NCI-H1930 (cell line): ENCODE measurements at places on chromosomes 4 and X.

GRCh38 chr4:24279911-24280375 is 304.4 kb downstream of the DHX15 start:
- DNase-seq = no peak

DNA sequence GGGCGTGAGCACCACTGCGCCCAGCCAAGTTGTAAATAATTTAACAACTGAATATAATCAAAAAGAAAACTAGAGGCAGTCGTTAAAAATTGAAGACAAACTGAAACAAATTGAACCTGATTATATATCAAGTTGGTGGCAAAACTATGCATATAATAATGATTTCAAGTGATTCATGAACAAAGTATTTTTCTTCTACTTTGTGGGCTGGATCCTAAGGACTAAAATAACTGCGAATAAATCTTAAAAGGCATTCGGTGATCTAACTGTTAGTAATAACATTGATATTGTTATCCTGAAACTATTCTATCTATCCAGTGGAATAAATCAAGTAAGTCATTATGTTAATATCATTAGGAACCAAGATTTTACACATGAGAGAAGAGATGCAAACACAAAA is 21.2 kb upstream of the USP9X start:
- no peak for DNase-seq

- DNase-seq = peak; percentile 88
These were observed 473 bp upstream of the CCNQ start for GRCh38 chrX:153599192-153600031.

- DNase-seq = no peak
These were observed 102.8 kb downstream of the GLUD2 start for GRCh38 chrX:121150217-121150616.

GRCh38 chrX:16892504-16893362 is 22.6 kb upstream of the RBBP7 start:
- peak; percentile 60 for DNase-seq

GRCh38 chrX:74138943-74139342 is 165.0 kb upstream of the ZCCHC13 start:
- DNase-seq = no peak

- no peak for DNase-seq
These were observed 875.3 kb downstream of the PCDH7 start for GRCh38 chr4:31595496-31595895.

- no peak for DNase-seq
These were observed 93.9 kb upstream of the CBR4 start for GRCh38 chr4:169103966-169104412.

DNA sequence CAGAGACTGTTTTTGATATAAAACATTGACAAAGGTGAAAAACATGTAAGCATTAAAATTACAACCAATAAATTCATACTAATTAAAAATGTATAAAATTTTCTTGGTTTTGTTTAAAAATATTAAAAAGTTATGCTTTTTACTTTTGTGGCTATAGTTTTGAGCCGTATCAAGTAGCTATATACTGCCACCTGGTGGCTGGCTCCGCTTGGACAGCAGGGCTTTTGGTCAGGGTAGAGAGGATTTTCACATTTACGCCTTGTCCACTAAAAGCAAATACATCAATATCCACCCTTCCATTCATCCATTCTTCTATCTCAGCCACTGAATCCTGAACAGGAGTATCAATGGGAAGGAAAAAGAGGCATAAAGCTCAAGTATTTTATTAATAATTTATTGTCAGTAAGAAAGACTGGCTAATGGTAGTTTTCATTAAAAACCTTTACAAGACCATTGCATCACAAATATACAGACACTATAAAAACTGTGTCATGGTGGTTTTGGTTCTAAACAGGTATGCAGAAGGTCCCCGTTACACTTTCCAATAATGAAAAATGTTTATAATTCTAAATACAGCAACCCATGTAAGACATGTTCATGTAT is 32.1 kb upstream of the MTNR1A start:
- no peak for DNase-seq

DNA sequence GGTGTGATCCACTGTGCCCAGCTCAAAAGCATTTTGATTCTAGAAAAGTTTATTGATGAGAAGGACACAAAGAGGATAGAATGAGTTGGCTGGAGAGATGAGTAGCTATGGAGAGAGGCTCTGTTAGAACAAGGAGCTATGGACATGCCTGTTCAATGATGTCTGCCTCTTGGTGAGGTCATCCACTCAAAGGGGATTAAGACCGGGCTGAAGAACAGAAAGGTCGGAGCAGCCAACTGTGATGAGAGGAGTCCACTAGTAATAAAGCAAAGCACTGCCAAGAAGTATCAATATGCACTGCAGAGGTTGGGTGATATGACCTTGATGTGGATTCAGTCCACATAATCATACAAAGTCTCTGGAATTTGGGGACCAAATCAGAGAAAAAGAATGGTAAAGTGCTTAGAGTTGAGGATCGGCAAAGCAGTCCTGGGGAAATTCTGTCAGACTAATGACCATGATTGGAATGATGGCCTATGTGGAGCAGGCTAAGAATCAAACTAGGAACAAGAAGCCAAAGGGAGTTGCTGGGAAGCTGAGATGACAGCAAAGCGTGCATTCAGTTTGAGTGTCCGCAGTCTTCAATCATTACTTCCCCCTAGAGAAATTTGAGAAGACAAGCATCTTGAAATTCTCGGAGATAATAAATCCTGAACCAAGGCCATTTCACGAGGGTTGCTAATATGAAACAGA is 55.7 kb upstream of the MMAA start:
- no peak for DNase-seq

DNA sequence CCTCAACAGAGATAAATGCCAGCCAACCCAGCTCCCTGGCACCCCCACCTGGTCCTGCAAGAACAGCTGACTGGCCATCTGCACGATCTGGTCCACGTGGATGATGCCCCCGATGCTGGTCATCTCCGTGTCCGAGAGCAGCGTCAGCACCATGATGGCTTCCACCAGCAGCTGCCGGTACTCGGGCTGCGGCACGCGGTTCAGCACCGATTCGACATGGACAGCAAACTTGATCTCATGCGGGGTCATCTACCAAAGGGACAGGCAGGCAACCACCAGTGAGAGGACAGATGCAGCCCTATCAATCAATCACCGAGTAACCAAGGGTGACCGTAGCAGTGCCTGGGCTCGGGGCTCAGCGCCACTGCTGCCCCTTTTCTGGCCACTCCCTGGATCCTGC is 89.8 kb downstream of the PHKA2 start:
- no peak for DNase-seq

- DNase-seq = no peak
These were observed 89.0 kb upstream of the SFRP2 start for GRCh38 chr4:153877898-153878297.

DNA sequence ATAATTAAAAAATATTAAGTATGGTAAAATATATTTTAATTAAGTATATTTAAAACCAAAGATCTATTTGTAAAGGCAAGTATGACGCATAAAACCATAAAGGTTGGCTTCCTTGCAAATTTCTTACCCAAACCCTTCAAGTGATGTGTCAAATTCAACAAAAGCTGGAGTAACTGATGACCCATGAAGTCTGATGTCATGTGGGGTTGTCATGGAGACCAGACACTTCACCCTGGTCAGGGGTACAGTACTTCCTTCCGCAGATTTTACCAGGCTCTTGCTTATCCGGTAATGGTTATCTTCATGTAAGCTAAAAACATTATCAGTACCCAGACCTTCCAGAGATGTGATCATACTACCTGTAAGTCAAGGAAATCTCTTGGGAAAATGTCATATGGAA is 170.1 kb downstream of the WDFY3 start:
- DNase-seq = no peak

DNA sequence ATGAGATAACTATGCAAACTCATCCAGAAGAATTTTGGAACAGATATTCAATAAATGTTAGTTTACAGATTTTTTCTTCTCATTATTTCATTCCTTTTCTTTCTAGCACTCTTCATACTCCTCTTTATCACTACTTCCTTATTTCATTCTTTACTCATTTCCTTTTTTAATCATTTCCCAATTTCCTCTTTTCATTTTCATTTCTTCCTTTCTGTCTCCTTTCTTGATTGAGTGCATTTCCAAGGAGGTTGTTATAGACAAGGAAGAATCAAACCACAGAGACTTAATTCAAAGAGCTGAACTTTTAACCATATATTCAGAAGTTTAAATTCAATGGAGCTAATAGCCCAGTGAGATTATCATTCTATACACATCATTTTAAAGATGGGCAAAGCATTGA is 600.7 kb downstream of the ARAP2 start:
- no peak for DNase-seq

- no peak for DNase-seq
These were observed 2.1 kb upstream of the DIAPH2 start for GRCh38 chrX:96682516-96682915.

- no peak for DNase-seq
These were observed 150.6 kb downstream of the GPC3 start for GRCh38 chrX:133834771-133835170.

DNA sequence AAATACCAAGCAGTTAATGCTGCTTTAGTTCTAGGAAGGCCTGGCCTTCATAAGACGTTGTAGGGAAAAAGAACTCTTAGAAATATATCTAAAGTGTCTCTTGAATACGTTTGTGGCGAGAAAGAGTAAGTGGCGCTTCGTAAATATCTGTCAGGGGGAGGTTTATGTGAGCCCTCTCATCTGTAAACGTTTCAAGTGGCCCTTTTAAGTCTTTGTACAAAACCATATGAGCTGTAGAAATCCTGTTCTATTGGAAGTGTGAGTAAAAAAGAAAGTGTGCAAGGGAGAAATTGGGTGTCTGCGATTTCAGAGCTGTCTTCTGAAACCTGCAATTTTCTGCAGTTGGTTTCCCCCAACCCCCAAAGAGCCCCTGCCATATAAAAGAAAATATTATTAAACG is 8.6 kb upstream of the INTU start:
- no peak for DNase-seq

GRCh38 chr4:38752941-38753806 is 29.6 kb downstream of the TLR10 start:
- peak; percentile 5 for DNase-seq

DNA sequence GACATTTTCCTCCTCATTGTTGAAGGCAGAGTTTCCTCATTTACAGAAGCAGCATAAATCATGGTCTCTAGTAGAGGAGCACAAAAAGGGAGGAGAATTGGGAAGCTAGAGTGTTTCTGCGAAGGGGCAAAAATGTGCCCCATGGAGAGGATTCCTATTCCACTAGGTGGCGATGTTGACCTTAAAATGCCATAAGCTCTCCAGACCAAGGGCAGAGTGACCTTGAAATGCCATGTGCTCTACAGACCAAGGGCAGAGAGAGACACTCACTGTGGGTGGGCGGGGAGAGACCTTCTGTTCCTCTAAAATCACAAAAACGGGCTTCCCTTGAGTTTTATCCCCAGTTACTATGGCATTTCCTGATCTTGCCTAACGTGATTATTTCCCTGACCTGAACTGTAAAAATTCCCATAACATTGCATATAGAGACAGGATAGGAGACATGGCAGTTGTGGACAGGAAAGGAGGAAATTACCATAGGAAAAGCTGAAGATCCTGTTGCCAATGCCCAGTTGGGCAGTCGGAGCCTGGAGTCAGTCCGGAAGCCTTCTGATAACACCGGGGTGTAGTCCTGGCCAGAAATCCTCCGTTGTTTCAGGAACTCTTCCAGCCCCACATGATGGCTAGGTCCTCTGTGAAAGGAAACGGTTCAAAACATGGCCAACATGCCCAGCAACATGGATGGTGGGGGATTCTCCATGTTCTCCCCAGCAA is 567.7 kb downstream of the MAGEB5 start:
- no peak for DNase-seq

- no peak for DNase-seq
These were observed 63.0 kb downstream of the CPZ start for GRCh38 chr4:8655411-8656184.

DNA sequence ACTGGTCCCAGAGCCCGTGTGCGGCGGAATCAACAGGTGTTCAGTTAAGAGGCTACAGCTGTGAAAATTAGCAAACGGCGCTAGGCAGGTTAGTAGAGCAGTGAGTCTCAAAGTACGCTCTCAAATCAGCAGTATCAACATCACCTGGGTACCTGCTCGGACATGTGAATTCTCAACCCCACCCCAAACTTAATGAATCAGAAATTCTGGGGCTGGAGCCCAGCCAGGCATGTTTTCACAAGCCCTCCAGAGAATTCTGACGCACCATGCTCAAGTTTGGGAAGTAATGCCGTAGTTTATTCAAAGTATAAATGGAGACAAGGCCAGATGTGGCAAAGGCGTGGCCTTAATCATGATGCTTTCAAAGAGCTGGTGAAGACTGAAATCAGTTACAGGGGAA is 58.2 kb upstream of the PTCHD1 start:
- DNase-seq = no peak

GRCh38 chrX:153921511-153922446 is 4.3 kb downstream of the ARHGAP4 start:
- DNase-seq = no peak

- no peak for DNase-seq
These were observed 64.8 kb downstream of the NCAPG start for GRCh38 chr4:17875402-17876070.

- DNase-seq = no peak
These were observed 69.2 kb upstream of the PLS3 start for GRCh38 chrX:115491766-115492165.

GRCh38 chr4:11182586-11183355 is 245.9 kb downstream of the HS3ST1 start:
- DNase-seq = no peak

DNA sequence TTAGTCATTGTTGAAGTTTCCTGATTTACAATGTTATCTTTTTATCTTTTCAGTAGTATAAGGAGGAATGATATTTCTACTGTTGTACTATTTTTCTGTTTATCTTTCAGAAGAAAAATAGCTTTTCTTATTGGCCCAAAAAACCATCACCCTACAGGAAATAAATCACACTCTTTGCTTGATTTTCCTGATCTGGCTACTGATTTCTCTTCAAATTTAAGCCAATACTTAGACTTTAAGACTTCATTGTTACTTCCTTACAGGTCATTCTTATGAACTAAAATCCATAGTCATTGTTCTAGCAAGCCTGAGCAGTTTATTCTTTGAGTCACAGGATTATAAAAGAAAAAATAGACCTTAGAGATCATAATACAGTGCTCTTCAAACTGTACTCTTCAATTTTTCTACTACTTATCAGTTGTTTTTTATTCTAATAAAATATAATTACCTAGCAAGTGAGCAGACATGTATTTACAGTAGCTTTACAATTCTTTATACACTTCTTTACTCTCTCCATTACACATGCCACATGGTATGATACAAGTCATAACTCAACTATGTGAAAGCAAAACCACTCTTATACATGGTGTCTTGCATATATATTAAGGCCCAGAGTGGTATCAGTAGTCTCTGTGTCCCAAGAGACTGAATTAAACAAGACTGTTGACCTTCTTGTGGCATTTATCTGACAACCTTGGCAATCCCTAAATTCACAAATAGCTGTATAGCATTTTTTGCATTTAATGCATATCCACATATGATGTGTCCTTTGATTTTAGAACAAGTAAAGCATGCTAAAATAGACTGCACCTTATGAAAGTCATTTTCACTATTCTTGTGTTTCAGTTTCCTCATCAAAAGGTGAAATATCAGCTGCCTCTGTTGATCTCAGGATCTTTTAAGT is 47.9 kb downstream of the TET2 start:
- DNase-seq = no peak

- DNase-seq = no peak
These were observed 399 bp downstream of the AIFM1 start for GRCh38 chrX:130165181-130165702.

GRCh38 chr4:128354205-128354821 is 66.7 kb upstream of the PGRMC2 start:
- no peak for DNase-seq

- DNase-seq = peak; percentile 76
These were observed 114.3 kb upstream of the TEX13C start for GRCh38 chrX:125205133-125205917.
